Cortex of kidney (tissue), 1 donor: ENCODE measurements at places on chromosomes 5 and 9.

DNA sequence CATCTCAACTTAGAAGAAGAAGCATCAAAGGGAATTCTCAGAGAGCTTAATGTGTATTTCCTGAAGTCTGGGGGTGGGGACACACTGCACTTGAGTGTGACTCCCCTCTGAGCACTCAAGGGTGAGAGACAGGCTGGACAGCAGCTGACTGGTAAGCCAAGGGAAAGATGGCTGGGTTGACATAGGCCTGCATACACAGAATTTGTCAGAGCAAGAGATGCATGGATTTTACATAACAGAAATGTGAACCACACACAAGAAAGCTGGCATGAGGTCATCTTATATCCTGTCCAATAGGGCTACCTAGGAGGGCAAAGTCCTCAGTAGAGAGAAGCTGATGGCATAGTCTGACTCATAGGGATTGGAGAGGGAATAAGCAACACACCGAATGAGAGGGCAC is 114.3 kb upstream of the EPB41L4A start:
- no peak for DNase-seq

DNA sequence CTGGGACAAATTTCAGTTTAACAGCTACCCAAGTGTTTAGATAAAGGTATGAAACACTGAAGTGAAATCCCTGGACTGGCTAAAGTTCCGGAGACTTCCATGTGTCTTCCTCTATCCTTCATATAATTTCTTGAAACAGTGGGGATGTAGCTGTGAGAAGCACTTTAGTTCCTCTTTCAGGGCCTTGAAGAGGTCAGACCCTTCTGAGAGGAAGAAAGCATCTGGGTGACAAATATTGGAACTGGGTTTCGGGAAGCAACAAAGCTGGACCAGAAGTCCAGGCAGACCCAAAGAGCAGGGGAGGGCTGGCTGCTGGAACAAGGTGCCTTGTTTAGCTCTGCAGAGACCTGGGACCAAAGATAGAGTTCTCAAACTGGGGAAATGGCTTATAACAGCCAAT is 75.4 kb upstream of the ZFAND5 start:
- DNase-seq = no peak

- DNase-seq = no peak
These were observed 24.2 kb upstream of the SIL1 start for GRCh38 chr5:139222346-139222745.

DNA sequence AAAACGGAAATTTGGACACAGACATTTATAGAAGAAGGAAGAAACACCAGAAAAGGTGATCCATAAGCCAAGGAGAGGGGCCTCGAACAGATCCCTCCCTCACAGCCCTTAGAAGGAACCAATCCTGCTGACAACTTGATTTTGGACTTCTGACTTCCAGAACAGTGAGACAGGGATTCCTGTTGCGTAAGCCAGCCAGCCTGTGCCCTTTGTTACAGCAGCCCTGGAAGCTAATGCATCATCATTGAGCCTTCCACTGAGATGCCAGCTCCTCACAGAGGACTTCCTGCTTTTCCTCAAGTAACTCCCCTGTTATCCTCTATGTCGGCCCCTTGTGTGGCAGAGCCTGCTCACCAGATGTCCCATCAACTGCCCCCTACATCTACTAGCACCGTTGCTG is 94.1 kb downstream of the JMY start:
- DNase-seq = no peak

DNA sequence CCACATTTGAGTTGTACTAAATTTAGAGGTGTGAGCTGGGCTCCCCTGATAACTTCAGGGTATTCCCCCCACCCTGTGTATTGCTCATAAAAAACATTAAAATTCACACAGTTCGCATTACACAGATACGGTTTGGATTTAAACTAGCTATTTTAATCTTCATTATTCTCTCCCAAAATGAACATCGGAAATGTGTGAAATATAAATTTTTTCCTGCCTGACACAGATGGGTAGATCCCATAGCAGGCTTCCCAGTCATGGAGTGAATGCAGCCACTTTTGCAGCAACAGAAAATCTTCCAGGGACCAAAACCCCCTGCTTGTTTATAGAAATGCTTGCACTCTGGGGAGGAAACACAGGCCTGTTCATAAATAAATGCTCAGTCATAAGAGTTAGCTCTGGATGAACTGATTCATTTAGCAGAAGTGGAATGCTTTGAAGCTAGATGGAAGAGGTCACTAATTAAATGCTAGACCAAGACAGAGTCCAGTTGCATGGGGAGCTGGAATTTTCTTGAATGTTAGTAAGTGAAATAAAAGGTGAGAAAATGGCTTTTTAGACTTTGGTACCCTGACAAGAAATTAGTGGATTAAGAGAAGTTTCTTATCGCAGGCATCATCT is 115.6 kb downstream of the PDE8B start:
- no peak for DNase-seq

- DNase-seq = no peak
These were observed 260.7 kb upstream of the ARRDC3 start for GRCh38 chr5:91643797-91644196.

GRCh38 chr5:83222906-83223305 is 145.6 kb downstream of the XRCC4 start:
- DNase-seq = no peak

GRCh38 chr5:164951570-164951969 is 1446.2 kb downstream of the MAT2B start:
- no peak for DNase-seq

DNA sequence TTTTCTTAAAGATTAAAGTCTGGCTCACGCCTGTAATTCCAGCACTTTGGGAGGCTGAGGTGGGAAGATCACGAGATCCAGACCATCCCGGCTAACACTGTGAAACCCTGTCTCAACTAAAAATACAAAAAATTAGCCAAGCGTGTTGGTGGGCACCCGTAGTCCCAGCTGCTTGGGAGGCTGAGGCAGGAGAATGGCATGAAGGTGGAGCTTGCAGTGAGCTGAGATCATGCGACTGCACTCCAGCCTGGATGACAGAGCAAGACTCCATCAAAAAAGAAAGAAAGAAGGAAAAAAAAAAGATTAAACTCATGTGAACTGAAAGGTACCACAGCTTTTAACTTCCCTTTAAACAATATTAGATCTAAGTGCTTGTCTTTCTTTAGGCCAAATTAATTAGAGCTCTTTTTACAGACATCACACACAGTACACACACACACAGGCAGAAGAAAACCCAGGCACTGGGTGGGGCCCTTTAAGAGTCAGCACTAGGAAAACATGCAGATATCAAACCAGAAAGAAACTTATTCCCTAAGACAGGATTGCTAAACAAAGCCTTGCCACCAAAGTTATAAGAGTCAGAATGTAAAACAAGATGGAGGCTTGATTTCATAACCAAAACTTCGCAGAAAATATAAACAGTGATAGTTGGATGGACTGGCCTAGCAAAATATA is 29.3 kb upstream of the UHRF2 start:
- DNase-seq = no peak

- no peak for DNase-seq
These were observed 79.6 kb upstream of the CDKN2B start for GRCh38 chr9:22088717-22089061.

GRCh38 chr9:99962680-99963261 is 56.3 kb downstream of the STX17 start:
- no peak for DNase-seq

DNA sequence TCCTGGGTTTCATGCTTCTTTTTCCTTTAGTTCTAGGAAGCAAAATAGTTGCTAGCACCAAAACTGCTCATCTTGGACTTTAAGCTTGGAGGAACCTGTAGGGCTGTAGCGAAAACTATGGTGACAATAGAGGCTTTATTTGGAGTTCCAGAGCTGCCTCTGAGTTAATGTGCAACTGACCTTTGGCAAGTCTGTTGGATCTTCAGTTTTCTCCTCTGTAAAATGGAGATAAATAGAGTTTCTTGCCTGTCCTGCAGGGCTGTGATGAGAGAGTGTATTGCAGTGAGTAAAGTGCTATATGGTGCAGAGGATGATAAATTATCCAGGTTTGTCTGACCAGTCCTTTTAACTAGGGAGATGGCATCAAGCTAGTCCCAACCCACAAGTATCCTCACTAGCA is 417.0 kb downstream of the MAN2A1 start:
- no peak for DNase-seq

DNA sequence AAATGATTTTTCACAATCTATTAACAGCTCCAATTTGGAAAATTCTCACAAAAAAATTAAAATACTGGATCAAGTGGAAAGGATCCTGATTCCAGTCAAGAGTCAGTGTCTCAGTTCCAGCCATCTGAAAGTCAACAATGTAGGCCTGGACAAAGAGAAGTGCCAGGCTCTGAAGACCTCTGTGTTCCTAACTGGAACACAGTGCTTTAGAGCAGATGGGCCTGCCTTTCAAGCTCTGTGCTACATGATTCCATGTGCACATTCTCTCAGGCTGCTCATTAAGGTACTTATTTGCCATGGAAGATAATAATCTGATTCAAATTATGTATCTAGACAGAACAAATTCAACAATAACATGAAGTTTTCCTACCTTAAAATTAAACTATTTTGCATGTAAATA is 30.2 kb upstream of the ALDH1A1 start:
- DNase-seq = no peak

DNA sequence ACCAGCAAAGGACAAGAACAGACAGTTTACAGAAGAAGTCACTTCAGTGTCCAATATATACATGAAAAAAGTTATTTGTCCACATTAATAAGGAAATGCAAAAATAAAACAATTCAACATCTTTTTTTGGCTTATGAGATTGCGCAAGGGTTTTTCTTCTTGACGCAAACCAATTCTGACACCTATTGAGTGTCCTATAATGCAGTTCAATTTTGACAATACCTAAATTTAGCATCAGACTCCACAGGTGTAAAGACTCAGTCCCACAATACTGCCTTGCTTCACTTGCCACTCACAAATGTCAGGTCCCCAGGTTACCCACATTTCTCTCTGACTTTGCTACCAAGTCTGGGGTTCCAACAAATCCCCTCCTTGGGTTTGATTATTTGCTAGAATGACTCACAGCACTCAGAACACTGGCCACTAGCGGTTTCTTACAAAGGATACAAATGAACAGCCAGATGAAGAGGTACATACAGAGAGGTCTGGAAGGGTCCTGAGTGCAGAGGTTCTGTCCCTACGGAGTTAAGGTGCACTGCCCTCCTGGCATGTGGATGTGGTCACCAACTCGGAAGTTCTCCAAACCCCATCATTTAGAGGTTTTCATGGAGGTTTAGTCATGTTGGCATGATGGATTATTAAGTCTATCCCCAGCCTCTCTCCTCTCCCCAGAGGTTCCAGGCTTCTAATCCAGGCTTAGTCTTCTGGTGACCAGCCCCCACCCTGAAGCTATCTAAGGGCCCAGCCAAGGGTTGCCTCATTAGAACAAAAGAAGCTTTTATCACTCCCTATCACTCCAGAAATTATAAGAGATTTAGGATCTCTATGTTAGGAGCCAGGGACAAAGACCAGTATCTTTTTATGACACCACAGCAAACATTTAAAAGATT is 27.0 kb upstream of the SLC22A5 start:
- no peak for DNase-seq

- no peak for DNase-seq
These were observed 19.6 kb downstream of the ITGA2 start for GRCh38 chr5:53008751-53009150.
